ENCODE measurements at places on chromosomes 11 and 22. TPM values are rescaled to one million over a fixed set of nuclear protein-coding genes. Genes with fewer than 3 reads are reported as not detected.

PRR33 gene
- total RNA-seq: not detected

GRCh38 chr11:119586181-119586580 is 142.8 kb downstream of the NECTIN1 start:
- no peak for DNase-seq

KCNJ5 gene
- 1.00 TPM for total RNA-seq

GRCh38 chr22:44127356-44127755 is 53.4 kb upstream of the PARVG start:
- DNase-seq: no peak

All from hepatocyte (in vitro differentiated cells).